ENCODE measurements at places on chromosomes 16 and 17.
A peak's percentile ranks its signal among the peaks of the same experiment; 100 is the strongest.

DNA sequence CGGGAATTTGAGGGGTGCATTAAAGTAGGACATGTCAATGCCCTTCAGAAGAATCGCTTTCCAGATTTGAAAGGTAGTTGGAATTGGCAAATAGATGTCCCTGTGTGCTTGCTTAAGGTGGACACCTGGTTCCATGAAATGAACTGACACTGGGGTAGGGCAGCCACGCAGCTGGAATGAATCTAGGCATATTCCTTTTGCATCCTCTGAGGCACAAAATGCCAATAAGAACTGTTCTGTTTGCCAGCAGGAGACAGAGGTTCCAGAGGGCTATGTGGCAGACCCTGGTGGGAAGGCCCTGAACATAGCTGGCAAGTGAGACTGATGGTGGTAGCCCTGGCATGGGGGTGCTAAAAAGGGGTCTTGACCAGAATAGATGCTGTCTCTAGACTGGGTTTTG is 61.5 kb downstream of the SLC6A2 start:
- DNase-seq: no peak

DNA sequence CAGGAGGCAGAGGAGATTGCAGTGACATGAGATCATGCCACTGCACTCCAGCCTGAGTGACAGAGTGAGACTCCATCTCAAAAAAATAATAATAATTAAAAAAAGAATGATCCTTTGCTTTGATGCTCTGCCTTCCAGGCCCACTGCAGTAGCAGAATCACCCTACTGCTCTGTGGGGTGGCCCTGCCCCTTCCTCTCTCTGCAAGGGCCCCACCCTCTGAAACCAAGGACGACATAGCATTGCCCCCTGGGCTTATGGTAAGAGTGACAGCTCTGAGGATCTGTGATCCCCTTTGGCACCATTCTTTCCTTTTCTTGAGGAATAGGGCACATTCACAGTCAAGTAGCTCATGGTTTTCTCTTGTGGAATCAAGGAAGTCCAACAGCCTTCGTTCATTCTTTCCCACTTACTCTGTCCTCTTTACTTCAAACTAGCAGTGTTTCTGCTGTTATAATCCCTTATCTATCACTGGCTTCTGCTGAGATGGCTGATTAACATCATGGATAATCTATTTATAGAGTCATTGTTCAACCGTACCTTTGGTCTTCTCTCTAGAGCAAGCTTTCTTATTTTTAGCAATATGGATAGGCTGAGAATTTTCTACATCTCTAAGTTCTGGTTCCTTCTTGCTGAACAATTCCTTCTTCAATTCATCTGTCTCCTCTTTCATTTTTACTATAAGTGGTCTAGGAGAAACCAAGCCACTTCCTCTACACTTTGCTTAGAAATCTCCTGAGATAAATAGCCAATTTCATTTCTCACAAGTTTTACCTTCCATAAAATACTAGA is 14.1 kb downstream of the RAD51C start:
- DNase-seq: no peak

DNA sequence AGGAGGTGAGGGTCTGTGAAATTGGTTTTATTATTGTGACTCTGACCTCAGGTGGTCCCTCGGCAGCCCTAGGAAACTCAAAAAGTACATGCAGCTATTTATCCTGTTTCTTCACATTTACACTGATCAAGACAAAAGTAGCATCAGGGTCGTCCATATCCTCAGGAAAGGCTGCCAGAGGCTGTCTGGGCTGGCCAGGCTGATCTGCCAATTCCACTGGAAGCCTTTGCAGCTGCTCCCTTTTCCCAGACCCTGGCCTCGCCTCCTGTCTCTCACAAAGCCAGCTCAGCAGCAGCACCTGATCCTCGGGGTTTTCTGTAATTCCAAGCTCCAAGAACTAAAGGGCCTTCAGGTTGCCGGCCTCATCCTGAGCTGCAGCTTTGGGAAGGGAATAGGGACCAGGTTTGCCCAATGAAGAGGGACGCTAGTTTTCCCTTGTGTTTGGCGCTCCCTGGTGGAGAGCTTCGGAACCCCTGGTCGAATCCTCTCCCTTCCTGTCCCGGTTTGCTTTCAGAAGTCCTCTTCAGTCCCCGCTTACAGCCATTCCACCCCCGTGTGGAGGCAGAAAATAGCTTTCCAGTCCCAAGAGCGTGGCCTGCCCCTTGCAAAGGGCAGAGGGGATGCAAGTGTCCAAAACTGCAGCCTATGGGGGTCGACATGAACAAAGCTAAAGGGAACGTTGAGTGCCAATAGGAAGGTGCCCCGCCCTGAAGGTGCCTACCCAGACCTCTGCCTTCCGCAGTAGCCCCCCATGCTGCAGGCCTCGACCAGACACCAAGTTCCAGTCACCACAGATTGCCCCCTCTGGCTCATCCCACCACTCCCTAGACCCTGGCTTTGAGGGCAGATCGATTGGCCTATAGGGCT is 13.4 kb downstream of the MFSD6L start:
- peak; percentile 40 for DNase-seq

GRCh38 chr16:57387598-57388354 is 15.5 kb downstream of the CX3CL1 start:
- DNase-seq: no peak

- no peak for DNase-seq
These were observed 70.5 kb downstream of the GAS7 start for GRCh38 chr17:10127819-10128425.

DNA sequence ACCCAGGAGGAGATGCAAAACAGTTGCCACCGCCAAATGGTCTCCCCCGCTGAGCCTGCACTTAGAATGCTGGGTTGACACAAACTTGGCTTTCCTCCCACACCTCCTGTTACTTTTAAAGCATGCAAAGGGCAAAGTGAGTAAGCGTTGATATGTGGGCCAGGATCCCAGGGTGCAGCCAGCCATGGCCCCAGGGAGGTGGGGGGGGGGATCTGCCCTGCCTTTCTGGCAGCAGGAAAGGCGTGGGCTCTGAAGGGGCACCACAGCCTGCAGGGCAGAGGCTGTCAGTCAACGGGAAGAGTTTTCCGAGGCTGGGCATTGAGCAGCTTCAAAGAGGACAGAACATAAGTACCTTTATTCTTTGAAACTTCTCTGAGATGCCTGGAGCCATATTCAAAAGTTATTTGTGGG is 142.3 kb downstream of the ABCC12 start:
- DNase-seq: no peak

DNA sequence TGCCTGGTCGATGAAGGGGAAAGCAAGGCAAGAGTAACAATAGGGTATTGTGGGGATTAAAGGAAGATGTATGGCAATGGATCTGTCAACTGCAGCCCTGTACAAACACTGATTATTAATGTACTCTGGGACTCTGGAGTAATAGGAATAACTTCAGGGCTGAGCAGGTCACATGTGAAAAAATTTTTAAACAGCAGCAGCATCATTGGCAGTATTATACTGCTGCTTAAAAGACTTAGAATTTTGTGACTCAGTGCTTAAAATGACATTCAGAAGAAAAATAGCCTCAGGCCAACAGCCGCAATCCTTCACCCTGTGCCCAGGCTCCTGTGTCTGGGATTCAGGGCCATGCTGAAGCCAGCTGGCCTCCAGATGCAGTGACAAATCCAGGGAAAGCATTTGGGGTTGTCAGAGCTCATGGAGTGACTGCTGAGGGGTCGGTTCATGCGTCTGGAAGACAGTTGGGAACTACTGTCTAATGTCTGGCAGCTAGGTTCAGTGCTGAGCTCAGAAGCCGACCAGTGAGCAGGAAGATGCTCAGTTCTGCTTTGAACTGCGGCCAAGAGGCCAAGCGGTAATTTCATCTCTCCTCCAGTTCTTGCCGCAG is 22.2 kb downstream of the TEX2 start:
- peak; percentile 50 for DNase-seq

DNA sequence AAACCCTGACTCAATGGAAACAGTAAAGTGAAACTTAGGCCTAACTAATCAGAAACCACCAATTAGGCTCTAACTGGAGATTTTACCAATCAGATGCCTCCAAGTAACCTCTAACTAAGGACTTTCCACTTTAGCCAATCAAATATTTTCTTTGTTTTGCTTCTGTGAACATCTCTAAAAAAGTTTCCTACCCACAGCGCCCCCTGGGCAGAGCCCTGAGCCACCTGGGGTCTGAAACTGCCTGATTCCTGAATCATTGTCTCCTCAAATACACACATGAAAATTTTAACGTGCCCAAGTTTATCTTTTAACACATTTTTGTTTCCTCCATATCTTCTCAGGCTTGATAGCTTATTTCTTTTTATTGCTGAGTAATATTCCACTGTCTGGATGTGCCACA is 19.0 kb downstream of the ADAD2 start:
- no peak for DNase-seq

DNA sequence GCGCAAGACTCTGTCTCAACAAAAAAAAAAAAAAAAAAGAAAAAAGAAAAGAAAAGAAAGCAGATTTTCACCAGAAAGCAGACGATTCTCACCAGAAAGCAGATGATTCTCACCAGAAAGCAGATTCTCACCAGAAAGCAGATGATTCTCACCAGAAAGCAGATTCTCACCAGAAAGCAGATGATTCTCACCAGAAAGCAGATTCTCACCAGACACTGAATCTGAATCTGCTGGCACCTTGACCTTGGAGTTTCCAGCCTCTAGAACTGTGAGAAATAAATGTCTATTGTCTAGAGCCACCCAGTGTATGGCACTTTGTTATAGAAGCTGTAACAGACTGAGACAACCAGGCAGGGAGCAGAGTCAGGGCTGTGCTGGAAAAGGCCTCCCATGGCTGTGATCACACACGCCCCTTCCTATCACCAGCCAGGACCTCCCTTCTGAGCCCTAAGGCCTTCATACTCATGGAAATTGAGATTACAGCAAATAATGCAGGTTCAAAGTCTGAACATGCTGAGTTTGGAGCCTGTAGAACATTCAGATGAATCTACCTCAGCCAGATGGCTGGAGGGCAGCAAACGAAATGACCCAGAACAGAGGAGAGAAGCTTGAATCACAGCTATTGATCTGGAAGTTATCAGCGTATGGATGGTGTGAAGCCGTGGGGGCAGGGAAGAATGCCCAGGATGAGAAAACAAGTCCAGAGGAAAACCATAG is 309.3 kb downstream of the SLC39A11 start:
- DNase-seq: no peak

DNA sequence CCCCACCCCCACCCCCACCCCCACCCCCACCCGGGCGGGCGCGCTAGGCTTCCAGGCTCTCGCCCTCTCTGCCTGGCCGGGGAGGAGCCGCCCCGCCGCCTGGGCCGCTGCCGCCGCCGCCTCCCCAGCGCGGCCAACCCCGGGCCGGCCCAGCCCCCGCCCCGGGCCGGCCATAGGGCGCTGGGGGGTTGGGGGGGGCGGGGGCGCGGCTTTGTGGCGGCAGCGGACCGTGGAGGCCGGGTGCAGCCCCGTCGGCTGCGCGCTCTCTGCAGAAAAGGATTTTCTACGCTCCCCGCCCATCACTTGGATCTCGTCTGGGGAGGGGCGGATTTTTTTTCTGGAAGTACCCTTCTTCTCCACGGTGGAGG is 230.9 kb downstream of the MRTFB start:
- DNase-seq: no peak

DNA sequence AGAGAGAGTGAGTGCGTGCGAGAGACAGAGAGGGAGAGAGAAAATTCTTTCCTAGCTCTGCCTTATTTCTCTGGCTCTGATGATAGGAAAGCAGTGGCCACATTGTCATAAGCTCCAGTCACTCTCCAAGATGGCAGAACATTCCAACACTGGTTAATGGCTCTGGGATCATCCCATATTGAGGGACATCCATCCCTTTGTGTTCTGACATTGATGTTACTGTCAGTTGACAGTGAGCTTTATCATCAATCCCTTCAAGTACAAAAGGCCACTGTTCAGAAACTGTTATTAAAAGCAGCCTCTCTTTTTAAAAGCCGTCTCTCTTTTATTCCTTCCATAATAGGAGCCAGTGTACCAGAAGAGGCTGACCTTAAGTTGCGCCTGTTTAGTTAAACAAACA is 1084.9 kb upstream of the RBFOX1 start:
- no peak for DNase-seq

DNA sequence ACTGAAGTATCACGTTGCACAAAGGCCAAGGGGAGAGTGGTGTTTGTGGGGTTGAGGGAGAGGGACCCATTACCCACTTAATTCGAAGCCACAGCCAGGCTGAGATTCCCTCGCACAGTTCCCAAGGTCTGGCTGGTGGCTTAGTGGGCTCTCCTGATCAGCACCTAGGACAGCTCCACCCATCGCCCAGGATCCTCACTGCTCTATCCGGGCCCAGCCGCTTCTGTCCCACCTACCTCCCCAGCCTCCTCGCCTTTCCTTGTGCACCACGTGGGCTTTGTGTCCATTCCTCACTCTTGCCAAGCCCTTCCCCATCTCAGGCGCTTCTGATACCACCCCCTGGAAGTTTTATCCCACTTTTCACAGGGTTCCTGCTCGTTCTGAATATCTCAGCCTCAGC is 163.5 kb downstream of the CCT6B start:
- no peak for DNase-seq

DNA sequence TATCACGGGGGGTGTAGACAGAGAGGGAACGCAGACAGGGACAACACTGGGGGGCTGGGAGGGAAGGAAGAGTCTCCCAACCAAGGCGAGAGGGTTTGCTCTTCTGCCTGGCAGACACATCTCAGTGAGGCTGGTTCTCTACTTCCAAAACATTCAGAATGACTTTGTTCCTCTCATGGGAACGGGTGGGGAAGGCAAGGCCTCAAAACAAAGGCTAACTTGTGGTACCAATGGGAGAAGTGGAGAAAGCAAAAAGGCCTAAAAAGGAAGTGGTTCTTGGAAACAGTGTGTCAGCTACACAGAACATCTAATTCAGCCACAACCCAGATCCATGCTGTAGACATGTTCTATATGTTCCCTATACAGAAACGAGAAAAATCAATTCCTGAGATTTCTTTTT is 7.5 kb downstream of the FLOT2 start:
- DNase-seq: no peak

DNA sequence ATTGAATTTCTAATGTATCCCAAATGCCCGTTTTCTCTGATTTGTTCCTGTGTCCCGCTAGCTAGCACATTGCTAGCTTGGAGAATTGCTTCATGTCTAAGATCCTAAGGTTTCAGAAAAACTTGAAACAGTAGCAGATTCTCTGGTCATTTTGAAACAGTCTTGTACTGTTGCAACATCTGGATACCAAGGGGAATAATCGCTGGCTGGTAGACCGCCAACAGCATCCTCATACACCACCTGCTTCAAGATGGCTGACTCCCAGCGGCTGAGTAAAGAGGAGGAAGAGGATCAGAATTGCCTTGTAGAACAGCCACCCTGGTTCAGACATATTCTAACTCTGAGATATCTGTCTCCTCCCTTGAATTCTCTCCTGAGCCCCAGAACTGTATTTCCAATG is 226.7 kb upstream of the ELAC2 start:
- no peak for DNase-seq

GRCh38 chr17:4485676-4486646 is 12.7 kb upstream of the SPNS2 start:
- no peak for DNase-seq

GRCh38 chr17:48064638-48065037 is 16.5 kb downstream of the NFE2L1 start:
- DNase-seq: no peak

GRCh38 chr17:19383681-19384470 is 3.1 kb downstream of the MFAP4 start:
- DNase-seq: no peak

- DNase-seq: no peak
These were observed 276.5 kb downstream of the XYLT1 start for GRCh38 chr16:17194190-17194780.

All from hippocampal formation (tissue), 2 donors.